ENCODE measurements at places on chromosomes 4 and X.

DNA sequence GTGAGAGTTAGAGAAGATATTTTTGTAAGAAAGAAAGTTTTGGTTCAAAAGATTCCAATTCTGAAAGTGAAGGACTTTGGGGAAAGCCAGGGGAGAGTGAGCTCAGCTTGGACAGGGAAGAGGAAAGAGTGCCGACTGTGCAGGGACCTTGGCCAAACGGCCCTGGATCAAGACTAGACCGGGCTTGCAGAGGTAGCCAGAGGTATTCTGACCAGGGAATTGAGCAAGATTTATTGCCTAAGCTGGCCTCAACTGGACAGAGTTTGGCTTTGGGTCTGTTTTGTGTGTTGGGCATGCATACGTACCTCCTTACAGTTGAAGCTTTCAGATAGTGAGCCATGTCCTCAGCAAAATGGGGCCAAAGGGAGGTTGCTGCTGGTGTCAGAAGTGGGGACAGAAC lies 11.6 kb downstream of the PLAC1 start:
- DNase-seq = no peak

DNA sequence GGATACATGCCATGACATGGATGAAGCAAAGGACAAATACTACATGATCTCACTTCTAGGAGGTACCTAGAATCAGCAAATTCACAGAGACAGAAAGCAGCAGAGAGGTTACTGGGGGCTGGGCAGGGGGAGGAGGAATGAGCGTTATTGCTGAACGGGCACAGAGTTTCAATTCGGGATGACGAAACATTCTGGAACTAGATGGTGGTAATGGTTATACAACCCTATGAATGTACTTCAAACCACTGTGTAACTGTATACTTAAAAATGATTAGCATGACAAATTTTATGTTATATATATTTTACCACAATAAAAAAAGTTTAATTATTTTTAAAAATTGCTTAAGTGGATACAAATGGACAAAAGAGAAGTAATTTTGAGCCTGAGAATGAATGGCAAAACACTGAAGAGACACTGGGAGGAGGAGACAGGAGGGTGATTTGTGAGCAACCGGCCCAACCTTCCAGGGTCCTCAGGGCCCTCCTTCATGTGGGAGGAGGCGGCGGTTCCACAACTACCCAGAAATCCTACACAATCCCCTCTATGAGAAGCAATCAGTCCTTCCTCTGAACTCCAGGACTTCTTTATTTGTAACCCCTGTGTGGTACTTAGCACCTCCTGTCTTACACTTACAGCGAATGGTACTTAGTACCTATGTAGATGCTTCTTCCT lies 14.1 kb downstream of the ACSL1 start:
- DNase-seq = no peak

GRCh38 chrX:132333351-132333750 lies 114.1 kb upstream of the RAP2C start:
- DNase-seq = no peak

DNA sequence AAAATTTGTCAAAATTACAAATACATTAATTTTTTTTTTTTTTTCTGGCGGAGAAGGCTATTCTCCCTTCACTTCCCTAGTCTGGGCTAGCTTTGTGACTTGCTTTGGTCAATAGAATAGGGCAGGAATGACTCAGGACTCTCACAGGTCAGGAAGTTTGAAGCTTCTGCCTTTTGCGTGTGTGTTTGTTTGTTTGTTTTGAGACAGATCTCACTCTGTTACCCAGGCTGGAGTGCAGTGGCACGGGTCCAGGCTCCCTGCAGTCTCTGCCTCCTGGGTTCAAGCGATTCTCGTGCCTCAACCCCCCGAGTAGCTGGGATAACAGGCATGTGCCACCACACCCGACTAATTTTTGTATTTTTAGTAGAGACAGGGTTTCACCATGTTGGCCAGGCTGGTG lies 55.9 kb upstream of the USP9X start:
- DNase-seq = no peak

DNA sequence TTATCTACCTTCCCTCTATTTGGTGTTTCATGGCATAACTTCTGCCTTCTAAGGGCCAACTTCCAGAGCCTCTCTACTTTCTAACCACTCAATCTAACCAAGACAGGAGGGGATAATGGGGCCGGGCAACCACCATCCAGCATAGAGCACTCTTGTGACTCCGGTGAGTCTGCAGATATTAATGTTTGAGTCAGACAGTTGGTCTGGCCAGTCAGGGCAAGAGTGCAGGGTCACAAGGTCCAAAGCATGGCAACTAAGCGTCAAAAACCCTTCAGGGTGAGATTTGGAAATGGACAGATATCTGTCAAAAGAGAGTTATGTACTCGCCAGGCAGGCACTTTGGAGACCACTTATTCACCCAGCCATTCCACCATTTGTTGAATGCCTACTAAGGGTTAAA lies 105.0 kb downstream of the PALLD start:
- DNase-seq = no peak

DNA sequence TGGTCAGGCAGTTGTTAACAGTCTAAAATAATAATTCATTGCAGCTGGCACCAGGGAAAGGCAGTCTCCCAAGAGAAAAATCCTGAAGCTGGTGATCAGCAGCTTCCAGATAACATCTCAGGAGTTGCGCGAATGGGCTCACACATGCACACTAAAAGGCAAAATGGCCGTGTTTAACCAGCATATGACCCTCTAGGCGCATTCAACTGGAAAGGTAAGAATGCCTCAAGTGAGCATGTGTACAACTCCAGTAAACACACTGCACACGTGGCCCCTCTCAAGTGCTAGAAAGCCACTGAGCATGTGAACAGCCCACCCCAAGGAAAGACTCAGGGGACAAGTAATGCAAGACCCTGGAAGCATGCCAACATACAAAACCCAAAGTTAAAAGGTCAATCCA lies 33.1 kb downstream of the STPG2 start:
- DNase-seq = no peak

GRCh38 chrX:123807835-123808416 lies 51.9 kb upstream of the XIAP start:
- no peak for DNase-seq

GRCh38 chr4:129929984-129930383 lies 834.0 kb downstream of the C4orf33 start:
- no peak for DNase-seq

DNA sequence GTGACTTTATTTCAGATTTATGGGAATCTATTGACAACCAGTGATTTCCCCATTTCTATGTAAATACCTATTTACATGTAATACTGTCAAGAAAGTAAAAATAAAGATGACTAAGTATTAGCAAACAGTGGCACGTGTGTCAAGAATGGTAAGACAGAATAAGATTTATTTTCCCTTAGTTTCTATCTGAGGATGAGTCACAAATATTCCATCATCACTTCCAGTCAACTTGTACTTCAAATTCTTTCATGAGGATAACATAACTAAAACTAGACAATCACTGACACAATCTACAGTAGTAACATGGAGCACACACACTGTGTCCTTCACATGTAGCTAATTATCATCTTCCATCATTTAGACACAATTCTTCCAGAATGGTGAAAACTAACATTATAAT lies 625.3 kb upstream of the PCDH7 start:
- DNase-seq = no peak

DNA sequence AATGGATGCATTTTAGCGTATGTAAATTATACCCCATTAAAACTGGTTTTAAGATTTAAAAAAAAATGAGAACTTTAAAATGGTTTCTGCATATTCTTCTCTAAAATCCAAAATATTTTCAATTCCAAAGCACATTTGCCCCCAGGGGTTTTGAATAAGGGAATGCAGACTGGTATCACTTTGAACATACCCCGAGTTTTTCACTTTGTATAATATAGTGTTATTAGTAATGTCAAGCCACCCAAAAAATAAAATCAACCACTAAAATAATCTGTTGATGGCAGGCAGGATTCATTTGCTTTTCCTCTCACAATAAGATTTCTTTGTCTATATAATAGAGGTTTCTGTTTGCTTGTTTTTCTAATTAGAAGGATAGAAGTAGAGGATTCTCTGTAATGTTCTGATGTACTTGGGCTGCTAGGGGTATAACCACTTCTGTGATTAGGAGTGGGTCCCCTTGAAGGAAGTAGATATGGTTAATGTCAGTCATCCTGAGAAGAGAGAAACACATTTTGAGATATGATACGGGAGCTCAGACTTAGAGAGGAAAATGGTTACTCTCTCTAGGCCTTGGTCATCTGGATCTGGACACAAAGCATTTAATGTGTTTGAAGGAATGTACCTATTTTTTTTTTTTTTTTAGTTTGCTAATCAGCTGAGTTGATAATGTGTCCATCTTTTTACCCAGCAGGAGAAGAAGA lies 9.3 kb upstream of the LIN54 start:
- DNase-seq = no peak

DNA sequence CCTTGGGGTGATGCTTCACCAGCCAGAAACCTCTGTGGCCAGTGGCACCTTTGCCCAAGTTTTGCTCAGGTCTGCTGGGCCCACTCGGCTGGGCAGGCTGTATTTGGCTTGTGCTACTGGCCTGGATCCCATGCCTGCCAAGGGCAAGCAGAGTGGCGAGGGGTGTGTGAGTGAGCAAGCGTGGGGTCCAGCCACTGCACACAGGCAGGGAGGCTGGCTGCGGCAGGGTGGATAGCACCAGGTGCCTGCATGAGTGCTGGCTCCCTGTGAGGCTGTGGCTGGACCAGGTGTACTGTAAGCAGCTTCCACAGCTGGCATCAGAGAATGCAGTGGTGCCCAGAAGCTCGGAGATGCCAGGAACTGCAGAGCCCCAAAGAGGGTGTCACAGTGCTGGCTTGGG lies 478.5 kb downstream of the STPG2 start:
- no peak for DNase-seq

DNA sequence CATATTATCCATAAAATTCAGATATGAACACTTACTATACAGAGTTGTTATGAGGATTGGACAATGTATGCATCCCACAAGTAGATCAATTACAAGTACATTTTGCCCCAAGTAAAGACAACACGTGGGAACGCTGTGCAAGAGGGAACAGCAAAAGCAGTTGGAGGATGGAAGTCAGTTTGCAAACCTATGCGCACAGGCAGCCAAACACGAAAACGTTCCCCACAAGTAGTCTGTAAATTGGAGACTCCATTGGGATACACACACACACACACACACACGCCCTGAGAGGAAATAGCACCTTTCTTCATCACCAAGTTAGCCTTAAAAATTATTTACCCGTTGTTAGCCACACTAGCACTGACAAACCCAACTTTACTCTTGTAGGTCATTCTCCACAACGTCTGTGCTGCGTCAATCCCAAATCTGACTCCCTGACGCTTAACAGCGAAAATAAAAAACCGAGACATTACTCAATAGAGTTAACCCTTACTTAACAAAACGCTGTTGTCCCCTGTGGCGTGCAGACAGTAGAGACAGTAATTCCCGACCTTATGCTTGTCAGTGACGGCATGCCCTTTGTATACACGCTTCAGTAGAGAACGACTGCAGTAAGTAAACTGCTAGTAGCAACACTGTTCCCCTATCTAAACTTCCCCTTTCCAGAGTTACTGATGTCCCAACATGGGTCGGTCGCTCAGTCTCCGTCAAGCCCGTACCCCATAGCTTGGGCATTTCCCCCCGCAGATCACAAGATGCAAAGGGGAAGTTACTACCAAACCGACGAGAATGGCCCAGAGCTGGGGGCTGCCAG lies 730 bp downstream of the MANBA start:
- peak; percentile 46 for DNase-seq

DNA sequence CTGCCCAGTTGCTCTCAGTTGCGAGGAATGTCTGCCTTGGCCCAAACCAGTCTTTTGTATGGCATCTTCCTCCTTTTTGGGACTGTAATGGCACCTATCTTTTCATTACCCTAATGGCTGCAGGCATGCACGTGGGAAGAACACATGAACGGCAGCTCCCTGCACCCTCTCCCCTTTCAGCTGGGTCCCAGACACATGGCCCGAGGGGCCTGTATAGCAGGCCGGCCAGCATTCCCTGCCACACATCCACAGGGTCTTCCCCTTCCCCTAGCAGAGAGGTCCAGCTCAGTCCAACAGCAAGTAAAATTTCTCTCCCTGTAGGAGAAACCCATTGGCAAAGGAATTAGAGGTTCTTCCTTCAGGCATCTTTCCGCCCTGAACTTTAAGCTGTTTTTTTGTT lies 829.1 kb upstream of the AGA start:
- no peak for DNase-seq

DNA sequence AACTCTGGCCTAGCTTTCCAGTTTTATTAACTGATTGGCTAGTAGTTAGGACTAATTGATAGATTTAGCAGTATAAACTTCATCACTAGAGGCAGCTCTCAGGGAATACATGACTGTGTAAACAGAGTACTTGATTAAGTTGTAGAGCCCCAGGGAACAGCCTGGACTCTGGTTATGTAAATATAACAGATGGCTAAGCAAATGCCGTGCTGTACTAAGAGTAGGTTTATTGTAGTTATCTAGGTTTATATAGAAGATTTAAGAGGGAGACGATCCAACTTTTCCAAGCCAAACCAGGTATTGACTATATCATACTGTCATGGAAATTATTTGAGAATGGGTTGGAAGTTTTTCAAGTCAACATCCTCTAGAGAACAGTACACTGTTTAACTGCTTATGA lies 463.4 kb upstream of the GRID2 start:
- no peak for DNase-seq

GRCh38 chr4:9994246-9994847 lies 26.9 kb downstream of the SLC2A9 start:
- no peak for DNase-seq

- no peak for DNase-seq
These were observed 43.2 kb downstream of the PALLD start for GRCh38 chr4:168540086-168540485.

DNA sequence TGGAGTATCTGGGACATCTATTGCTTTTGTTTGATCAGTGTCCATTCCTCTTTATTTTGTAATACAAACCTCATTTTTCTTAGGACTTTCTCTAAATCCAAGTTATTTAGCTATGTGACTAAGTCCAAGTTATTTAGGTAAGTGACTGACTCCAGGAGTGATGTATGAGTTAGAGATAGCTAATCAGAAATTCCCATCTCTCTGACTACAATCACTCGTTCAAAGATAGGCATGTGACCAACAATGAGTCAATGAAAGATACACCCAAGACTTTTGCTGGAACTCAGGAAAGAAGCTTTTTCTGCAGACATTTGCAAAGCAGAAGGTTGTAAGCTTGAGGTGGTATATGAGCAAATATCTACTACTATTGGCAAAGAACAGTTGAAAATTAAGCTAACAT lies 72.5 kb upstream of the KCNIP4 start:
- no peak for DNase-seq

GRCh38 chr4:146134761-146135445 lies 40.6 kb upstream of the LSM6 start:
- DNase-seq = peak; percentile 13

- DNase-seq = no peak
These were observed 20.0 kb downstream of the FGF5 start for GRCh38 chr4:80286451-80286850.

DNA sequence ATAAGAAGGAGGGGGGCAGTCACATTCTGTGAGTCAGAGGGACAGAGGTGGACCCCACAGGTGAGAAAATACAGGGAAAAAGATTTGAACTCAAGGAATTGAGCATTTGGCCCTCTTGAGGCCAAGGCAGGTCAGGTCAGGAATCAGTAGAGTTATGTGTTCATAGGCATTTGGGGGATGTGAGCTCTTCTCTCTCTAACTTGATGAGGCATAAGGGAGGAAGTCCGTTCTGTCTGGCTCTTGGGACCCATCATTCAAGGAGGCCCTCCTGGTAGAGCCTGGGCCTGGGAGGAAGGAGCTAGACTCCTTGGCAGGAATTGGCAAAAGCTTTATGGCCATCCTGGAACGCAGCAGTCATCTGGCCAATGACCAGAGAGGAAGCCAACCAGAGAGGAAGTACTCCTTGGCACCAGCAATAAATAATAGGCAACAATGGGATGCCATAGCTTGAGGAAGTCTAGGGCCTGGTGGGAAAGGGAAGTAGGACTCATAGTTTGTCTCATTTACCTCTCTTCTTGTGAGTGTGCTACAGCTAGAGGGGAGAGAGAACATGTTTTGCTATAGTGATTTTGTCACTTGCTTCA lies 53.0 kb downstream of the MSN start:
- no peak for DNase-seq
